Activated CD4-positive, alpha-beta T cell treated with anti-CD3 and anti-CD28 coated beads, Interleukin-2, amount 50 U/mL, for 4 hours (primary cell): ENCODE measurements at places on chromosomes 5 and 9.

DNA sequence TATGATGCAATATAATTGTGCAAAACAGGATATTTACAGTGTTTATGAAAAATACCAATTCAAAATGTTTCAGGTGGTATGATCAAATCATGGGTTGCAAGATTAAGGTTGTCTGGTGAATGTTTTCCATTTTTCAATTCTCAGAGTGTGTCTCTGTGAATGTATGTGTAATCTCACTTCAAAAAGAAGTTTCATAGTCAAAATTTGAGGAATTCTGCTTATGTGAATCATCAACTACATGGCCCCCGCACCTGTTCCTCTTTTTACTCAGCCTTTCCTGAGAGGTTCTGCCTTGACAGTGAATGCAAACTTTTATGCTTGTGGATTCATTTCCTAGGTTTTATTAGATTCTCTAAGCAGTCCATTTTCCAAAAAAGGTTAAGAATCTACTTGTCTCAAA is 32.1 kb downstream of the KCTD16 start:
- no peak for DNase-seq

DNA sequence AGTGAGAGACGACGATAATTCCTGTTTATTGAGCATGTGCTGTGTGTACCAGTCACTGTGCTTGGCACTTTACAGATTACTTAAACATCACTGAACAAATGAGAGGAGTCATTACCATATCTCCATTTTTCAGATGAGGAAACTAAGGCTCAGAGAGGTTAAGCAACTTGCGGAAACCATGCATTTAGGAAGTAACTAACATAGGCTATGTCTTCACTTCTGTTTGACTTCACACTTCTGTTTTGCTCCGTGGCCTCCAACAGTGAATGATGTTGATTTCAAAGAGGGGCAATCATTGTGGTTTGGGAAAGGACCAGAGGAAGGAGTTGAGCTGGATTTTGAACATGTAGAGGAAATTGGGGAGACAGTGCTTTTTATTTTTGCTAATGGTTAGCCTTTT is 16.7 kb downstream of the GCNT1 start:
- DNase-seq = no peak

GRCh38 chr5:151274666-151275065 is 21.7 kb downstream of the GM2A start:
- no peak for DNase-seq

- DNase-seq = no peak
Observed at GRCh38 chr5:115894342-115894741, 52.6 kb downstream of the AP3S1 start.

DNA sequence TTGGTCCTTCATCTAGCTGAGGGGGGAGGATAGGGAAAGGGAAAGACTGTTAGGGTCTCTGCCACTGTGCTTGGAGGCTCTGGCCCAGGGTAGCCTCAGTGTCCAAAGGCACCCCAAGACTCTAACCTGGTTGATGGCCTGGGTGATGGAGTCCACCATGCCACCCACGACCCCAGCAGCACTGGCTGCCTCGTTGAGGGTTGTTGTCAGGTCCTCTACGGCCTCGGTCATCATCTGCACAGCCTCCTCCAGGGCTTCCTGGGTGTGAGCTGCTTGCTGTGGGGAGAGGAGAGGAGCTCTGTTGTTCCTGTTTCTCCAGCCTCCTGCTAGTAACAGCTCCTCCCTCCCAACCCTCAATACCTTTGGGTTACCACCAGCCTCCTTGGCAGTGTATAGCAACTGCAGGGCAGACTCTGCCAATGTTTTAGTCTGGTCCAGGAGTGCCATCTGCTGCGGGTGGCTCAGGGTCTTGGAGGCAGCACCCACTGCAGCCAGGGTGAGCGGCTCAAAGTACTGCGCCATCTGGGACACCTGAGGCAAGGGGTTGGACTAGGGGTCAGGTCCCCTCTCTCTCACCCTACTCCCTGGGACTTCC is 16.2 kb upstream of the TPM2 start:
- DNase-seq = no peak

DNA sequence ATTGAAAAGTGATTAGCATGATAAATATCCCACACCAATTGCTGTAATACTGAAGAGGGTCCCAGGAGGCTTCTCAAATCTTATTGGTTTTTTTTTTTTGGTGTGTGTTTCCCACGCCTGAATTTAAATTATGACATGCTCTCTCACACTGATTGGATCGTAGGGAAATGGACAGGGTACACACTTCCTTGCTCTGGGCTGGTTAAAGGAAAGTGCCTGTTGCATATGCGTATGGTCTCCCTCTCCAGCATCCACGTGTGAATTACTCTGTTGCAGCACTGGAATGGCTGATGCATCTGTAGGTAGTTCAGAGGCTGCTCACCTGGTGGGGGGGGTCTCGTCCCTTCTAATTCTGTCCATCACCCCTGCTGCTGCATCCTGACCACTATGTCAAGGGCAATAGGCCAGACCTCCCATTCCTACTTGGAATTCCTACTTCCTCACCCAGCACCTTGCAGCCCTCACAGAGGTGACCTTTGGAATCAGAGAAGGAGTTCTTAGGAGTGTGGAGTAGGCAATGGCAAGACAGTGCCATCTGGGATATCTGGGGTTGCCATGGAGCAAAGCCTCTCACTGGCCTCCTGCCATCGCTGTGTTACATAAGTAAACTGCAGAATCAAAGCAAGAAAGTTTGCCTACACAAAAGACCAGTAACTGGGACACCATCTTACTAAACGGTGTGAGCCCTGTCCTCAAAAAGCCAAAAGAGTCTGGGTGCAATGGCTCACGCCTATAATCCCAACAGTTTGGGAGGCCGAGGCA is 71.4 kb upstream of the FBXW11 start:
- DNase-seq = no peak

DNA sequence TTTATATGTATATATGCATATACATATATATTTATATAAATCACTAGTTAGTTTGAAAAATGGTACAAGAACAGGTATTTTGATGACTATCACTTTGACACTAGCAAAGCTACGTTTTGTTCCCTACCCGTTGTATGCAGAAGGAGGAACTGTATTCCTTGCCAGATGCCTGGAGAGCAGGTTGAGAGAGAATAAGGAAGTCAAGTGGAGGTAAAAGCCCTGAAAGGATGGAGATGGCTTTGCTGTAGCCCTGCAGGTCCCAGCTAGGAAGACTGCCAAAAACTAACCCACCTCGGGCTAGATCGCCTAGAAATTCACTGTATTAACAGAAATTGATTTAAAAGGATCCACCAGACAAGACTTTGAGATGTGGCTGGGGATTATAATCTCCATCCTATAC is 229.3 kb downstream of the RFX3 start:
- no peak for DNase-seq

DNA sequence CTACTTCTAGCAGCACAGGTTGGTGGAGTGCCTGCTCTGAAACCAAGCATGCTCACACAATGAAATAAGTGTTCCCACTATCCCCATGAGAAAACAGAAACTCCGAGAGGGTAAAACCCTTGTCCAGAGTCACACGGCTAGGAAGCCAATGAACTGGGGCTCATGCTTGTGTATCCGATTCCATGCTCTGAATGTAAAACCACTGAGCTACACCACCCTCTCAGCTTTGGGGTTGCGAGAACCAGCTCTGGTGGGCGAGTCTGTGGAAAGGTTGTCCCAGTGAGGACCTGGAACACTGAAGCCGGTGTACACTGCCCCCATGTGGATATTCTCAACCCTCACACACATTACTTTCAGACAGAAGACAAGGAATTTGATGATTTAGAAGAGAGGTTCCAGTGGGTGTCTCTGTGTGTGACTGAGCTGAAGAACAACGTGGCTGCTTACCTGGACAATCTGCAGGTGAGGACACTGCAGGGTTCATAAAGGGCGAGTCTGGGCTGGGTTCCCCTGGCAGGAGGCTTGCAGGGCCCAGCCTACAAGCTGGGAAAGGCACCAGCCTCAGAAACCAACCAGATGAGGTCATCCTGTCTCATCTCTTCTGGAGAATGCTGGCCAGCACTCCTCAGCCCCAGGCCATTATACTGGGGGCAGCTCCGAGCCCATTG is 37.4 kb downstream of the ARHGEF37 start:
- DNase-seq = no peak

GRCh38 chr5:142660196-142660595 is 25.7 kb downstream of the FGF1 start:
- DNase-seq = no peak

GRCh38 chr5:180334751-180335613 is 18.2 kb downstream of the GFPT2 start:
- no peak for DNase-seq

- DNase-seq = no peak
Observed at GRCh38 chr9:68905129-68905528, 108.8 kb downstream of the PRKACG start.

- no peak for DNase-seq
Observed at GRCh38 chr9:69817202-69817601, 3.4 kb upstream of the CFAP95 start.

GRCh38 chr9:113514061-113514460 is 50.5 kb downstream of the RGS3 start:
- no peak for DNase-seq

GRCh38 chr9:32681751-32682150 is 46.3 kb upstream of the TAF1L start:
- DNase-seq = no peak

DNA sequence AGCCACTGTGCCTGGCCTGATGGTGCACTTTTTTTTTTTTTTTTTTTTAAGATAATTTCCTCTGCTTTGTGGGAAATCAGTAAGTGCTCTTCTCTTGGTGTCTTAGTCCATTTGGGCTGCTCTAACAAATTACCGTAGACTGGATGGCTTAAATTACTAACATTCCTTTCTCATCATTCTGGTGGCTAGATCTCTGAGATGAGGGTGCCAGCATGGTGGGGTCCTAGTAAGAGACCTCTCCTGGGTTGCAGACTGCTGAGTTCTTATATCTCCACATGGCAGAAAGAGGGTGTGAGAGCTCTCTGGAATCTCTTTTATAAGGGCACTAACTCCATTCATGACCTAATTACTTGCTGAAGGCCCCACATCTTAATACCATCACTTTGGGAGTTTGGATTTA is 133.9 kb upstream of the ANKRD55 start:
- no peak for DNase-seq

DNA sequence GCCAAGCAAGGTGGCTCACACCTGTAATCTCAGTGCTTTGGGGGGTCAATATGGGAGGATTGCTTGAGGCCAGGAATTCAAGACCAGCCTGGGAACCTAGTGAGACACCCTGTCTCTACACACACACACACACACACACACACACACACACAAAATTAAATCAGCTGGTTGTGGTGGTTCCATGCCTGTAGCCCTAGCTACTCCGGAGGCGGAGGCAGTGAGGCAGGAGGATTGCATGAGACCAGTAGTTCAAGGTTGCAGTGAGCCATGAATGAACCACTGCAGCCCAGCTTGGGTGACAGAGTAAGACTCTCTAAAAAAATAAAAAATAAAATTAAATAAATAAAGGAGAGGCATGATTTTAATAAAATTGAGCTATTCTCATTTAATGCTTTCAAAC is 13.1 kb downstream of the CEMIP2 start:
- DNase-seq = no peak

DNA sequence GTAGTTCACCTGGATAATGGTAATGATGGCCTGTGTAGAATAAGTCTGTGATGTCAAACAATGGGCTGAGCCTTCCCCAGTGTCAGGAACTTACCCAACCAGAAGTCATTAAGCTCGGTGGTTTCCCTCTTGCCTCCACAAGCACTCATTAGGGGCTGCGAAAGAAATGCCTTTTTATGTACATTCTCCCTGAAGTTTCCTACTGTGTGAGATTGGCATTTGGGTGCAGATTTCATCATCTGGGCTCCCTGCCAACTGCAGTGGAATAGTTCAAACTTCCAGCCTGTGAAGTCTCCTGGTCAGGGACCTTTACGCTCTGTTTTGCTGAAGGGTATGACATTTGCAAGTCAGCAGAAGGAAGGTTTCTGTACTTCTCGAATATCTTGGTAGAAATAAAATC is 41.6 kb upstream of the TMEM215 start:
- DNase-seq = no peak

DNA sequence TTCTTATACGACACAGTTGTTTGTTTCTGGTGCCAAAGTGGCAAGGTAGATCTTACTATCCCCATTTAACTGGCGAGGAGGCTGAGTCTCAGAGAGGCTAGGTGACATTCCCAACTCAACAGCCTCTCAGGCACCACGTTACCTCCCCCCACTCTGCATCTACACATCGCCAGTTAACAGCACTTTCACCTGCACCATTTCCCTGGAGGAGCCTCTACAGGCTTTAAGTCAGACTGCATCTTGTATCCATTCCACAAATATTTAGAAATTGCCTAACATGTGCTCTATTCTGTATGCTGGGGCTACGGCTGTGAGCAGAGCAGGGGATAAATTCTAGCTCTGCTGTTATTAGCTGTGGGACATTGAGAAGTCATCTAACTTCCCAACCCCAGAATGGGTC is 168.6 kb downstream of the INSYN2B start:
- no peak for DNase-seq

DNA sequence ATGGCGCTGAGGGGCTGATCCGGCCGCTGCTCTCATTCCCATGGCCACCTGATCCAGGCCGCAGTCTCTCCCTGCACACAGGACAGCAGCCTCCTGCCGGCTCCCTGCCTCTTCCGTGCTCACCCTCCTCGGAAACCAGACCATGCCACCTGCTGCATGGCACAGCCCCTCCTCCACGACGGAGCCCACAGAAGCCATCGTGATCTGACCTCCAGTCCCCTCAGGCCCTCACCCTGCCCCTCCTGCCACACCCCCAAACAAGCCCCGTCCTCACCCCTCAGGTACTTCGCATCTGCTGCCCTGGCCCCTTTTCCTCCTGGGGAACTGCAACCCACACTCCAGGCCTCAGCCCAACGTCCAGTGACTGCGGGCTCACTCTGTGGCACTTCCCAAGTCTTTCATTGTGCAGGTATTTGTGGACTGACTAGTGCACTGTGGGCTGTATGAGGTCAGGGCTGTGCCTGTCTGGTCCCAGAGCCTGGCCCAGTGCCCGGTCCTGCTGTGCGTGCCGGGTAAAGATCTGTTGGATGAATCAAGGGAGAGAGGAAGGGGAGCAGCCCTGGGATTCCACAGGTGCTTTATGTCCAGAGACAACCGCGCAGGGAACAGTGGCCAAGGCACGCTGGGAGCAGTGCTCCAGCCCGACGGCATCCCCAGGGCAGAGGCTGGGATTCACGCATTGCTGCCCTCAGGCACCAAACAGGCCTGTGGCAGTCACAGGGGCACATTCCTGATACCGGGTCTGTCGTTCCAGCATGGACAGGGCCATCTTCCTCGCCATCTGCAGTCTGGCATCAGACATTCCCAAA is 86.1 kb downstream of the ADAMTS2 start:
- DNase-seq = no peak

- no peak for DNase-seq
Observed at GRCh38 chr5:149913436-149914419, 30.9 kb downstream of the PDE6A start.

- no peak for DNase-seq
Observed at GRCh38 chr9:22457448-22457847, 10.8 kb downstream of the DMRTA1 start.

- DNase-seq = no peak
Observed at GRCh38 chr5:107404595-107405374, 266.0 kb downstream of the EFNA5 start.
